ENCODE measurements at places on chromosomes 5 and 9. TPM values are rescaled to one million over a fixed set of nuclear protein-coding genes. Genes with fewer than 3 reads are reported as not detected.

CCIN gene
- 0.12 TPM for total RNA-seq

SEMA6A gene
- total RNA-seq: 98.1 TPM

- no peak for DNase-seq
Observed at GRCh38 chr5:148780711-148781110, 45.7 kb upstream of the ADRB2 start.

DNA sequence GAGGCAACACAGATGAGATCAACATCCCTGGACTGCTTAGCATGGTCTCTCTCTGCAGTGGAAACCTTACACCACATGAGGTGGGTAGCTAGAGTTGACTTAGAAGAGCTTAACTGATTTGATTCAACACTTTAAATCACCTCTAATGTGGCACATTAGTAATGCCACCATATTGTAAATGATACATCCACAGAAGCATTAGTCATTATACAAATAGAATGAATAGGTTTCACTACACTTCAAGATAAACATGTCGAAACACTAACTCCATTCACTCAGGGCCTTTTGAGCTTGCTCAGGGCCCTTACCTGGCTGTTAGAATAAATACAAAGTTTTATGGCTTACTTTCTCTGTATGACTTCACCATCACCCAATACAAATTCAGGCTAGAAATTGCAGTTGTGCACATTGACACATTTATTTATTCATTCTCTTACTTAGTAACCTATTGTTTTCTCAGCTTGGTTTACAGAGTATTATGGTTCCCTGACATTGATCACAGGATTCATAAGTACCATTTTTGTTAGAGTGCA, 9.3 kb upstream of the SMAD5 start:
- DNase-seq: no peak

GRCh38 chr9:134700636-134701350, 59.2 kb downstream of the COL5A1 start:
- DNase-seq: no peak

DNA sequence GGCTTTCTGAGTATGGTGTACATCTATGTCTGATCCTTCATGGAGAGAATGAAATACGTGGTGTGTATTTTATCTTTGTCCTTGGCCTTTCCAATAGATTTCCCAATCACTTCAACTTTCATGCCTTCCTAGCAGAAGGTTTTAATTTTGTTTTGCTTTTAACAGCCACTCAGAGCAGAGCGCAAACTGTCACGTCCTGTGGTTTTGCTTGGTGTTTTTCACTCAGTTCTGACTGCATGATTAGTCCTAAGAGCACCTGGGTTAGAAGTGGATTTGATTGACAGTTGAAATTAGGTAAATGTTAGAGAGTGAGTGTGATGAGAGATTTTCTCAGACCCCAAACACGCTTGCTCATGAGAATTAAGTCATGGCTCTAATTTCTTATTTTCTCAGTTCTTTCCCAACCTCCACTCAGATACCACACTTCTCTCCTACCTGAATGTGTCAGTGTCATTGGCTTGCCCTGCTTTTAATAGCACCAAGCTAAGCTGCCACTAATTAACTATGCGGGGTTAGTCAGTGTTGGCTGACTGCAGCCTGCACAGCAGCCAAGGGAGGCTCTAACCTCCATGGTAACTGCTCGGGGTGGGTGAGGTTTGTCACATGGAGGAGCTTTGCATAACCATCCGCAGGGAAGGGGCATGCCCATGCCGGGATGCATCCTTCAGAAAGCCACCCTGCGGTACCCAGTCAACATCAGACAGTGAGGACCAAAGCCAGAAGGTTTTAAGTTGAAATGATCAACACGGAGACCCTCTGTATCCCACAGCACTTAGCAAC, 173.4 kb downstream of the NR3C1 start:
- peak; percentile 49 for DNase-seq
